ENCODE measurements at places on chromosomes 4 and X. TPM values are rescaled to one million over a fixed set of nuclear protein-coding genes. Genes with fewer than 3 reads are reported as not detected.

The HTRA3 gene
- 2.0 TPM for total RNA-seq

The SLC26A1 gene
- 2.5 TPM for total RNA-seq

The CLNK gene
- not detected for total RNA-seq

The NPNT gene
- total RNA-seq, result 47.9 TPM

The ZFP42 gene
- not detected for total RNA-seq

The STBD1 gene
- total RNA-seq, result 0.74 TPM

The TMEM35A gene
- total RNA-seq, result 74.0 TPM

The CSAG3 gene
- total RNA-seq, result not detected

The CT45A1 gene
- not detected for total RNA-seq

The FRAS1 gene
- 11.3 TPM for total RNA-seq

Data from temporal lobe (tissue), 4 donors.